Substantia nigra (tissue), 51 donors: ENCODE measurements at places on chromosomes 2 and 18.
A peak's percentile ranks its signal among the peaks of the same experiment; 100 is the strongest.

DNA sequence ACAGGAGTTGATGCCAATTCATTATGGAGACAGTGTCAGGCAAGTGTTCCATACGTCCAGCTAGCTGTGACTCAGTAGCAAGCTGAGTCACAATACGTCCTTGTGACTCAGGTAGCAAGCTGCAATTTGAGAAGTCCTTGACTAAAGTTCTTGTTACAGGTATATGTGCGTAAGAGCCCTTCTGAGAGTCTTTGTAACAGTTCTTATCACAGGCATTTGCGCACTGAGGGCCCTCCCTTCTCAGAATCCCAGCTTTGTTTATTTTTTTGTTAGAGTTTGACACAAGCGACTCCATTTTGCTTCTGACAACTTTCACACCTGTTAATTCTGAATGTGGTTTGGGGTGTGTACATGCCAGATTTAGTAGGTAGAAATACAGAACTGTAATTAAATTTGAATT is 20.1 kb upstream of the ACMSD start:
- no peak for DNase-seq

- no peak for DNase-seq
These were observed 140.6 kb downstream of the C1D start for GRCh38 chr2:67922080-67922785.

DNA sequence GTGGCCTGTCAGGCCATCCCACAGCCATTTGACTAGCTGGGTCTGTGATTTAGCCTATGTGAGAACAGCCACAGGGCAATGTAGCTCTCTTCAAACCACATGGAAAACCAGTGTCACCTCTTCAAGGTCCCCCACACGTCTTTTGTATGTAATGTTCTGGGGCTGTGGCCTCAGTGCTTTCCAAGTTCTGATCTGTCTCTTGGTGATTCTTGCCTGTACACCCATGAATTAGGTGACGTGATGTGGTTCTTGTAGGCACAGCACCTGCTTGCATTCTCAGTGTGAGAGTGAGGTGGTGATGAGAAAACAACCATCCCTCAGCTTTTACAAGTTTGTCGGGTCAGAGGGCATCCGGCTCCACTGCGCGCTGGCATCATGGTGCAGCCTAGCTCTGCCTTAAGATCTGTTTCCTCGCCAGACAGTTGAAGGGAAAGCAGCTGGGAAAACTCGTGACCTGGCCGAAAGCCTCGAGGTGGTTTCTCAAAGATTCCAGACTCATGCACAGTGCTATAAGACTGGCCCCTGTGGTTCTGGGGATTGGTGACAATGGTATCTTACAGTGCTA is 125.8 kb downstream of the TANC1 start:
- peak; percentile 20 for DNase-seq

GRCh38 chr2:16324544-16324937 is 341.1 kb downstream of the CYRIA start:
- DNase-seq: no peak

GRCh38 chr18:3593904-3594759 is 144.2 kb downstream of the TGIF1 start:
- peak; percentile 91 for DNase-seq

DNA sequence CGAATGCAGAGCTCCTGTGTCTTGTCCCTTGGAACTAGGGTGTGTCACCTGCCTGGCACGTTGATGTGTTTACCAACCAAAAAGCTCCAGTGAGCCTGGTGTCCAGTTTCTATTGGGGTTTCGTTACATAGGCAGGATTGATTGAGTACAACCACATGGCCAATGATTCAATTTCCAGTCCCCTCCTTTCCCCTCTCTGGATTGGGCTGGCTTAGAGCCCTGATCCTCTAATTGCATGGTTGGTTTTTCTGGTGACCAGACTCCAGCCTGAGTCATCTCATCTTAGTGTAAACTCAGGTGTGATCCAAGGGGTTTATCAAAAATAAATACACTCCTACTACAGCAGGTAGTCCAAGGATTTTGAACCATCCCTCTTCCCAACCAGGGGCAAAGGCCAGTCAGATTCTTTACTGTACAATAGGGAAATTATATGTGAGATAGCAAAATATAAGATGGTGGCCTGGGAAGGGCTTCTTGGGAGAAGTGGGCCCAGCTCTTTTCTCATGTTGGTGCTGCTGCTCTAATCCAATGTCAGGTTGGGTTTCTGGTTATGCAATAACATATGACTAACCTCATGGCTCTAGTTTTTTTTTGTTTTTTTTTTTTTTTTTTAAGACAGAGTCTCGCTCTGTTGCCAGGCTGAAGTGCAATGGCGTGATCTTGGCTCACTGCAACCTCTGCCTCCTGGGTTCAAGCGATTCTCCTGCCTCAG is 64.7 kb upstream of the MGAT5 start:
- no peak for DNase-seq

GRCh38 chr2:68835621-68836020 is 35.6 kb downstream of the BMP10 start:
- DNase-seq: no peak

DNA sequence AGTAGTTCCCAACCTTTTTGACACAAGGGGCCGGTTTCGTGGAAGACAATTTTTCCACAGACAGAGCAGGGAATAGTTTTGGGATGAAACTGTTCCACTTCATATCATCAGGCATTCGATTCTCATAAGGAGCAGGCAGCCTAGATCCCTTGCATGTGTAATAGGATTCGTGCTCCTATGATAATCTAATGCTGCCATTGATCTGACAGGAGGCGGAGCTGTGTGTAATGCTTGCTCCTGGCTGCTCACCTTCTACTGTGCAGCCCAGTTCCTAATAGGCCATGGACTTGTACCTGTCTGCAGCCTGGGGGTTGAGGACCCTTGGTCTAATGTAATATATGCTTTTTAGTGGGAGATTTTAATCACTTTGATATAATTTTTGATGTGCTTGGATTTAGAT is 188.7 kb upstream of the KLHL14 start:
- DNase-seq: no peak

- DNase-seq: no peak
These were observed 56.7 kb upstream of the MYCN start for GRCh38 chr2:15883684-15884083.

DNA sequence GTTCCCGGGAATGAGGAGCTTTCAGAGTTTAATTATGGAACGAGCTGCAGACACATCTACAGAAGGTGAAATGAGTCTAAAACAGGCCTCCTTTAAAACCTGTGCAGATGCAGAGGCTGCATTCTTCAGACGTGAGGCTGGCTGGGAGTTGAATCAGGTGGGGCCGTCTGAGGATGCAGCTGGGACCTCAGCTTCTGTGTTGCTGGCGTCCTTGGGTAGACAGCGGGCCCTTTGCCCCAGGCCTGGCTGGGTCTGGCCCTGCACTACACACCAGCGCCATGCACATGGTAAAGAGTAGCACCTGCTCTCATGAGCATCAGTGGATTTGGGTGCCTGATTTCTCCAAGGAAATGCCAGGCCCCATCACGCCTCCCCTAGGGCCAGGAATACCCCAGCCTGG is 67.3 kb downstream of the TMEM18 start:
- no peak for DNase-seq

GRCh38 chr2:45885171-45885621 is 233.7 kb downstream of the PRKCE start:
- DNase-seq: no peak
